Epithelial cell of umbilical artery (primary cell): ENCODE measurements at places on chromosomes 2 and 18. TPM values are rescaled to one million over a fixed set of nuclear protein-coding genes. Genes with fewer than 3 reads are reported as not detected.

The KIF5C gene
- under 0.01 TPM in 2 replicates for total RNA-seq

The CHRND gene
- total RNA-seq = not detected in 2 replicates

The CTAGE1 gene
- total RNA-seq = not detected in 2 replicates

The GPR45 gene
- not detected in 2 replicates for total RNA-seq

The HOXD12 gene
- not detected in 2 replicates for total RNA-seq

The UCN gene
- total RNA-seq = 0.46 TPM in 1 of 2 replicates, not detected in the other

The DYNC1I2 gene
- 148 and 155 TPM in 2 replicates for total RNA-seq

The RBM44 gene
- 0.32 and 0.91 TPM in 2 replicates for total RNA-seq

The CNDP1 gene
- total RNA-seq = not detected in 2 replicates

The CIDEA gene
- total RNA-seq = 0.46 and 2.3 TPM in 2 replicates

The PPP1R1C gene
- total RNA-seq = 0.32 TPM in 1 of 2 replicates, not detected in the other

The RASGRP3 gene
- 9.9 and 26.0 TPM in 2 replicates for total RNA-seq

The PLEKHA3 gene
- total RNA-seq = 6.2 and 7.0 TPM in 2 replicates

The TMEM185B gene
- 18.8 and 26.1 TPM in 2 replicates for total RNA-seq
